Cortex of kidney (tissue), 1 donor: ENCODE measurements at places on chromosomes 5 and 9.

DNA sequence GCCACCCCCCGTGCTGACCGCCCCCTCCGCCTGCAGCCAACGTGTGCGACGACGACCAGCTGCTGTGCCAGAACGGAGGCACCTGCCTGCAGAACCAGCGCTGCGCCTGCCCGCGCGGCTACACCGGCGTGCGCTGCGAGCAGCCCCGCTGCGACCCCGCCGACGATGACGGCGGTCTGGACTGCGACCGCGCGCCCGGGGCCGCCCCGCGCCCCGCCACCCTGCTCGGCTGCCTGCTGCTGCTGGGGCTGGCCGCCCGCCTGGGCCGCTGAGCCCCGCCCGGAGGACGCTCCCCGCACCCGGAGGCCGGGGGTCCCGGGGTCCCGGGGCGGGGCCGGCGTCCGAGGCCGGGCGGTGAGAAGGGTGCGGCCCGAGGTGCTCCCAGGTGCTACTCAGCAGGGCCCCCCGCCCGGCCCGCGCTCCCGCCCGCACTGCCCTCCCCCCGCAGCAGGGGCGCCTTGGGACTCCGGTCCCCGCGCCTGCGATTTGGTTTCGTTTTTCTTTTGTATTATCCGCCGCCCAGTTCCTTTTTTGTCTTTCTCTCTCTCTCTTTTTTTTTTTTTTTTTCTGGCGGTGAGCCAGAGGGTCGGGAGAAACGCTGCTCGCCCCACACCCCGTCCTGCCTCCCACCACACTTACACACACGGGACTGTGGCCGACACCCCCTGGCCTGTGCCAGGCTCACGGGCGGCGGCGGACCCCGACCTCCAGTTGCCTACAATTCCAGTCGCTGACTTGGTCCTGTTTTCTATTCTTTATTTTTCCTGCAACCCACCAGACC, 80.2 kb downstream of the NTNG2 start:
- DNase-seq = no peak

DNA sequence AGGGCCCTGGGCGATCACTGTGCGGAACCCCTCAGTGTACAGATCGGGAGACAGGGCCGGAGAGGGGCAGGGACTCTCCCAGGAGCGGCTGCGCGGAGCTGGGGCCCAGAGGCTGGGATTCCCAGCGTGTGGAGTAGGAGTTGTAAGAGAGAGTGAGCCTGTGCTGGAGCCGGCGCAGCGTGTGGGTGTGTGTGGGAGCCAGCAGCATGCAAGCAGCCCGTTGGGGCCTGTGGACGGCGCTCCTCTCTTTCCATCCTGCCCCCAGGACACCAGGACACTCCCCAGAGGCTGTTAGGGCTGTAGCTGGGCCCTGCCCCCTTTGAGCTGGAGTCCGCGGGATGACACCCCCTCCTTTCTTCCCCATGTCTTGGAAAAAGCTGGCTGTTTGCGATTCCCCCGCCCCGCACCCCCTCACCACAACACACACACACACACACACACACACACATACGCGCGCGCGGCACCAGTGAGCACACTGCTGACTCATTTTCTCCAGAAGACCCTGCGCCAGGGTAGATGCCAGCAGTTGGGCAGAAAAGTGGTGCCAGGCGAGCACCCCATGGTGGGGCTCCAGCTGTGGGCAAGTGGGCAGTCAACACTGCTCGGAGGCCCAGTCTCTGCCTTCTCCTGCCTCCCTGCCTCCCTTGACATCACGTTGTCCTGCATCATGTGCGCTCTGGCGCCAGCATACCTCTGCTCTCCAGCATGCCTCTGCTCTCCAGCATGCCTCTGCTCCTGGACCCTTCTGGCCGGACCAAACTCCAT, 1.5 kb downstream of the COL27A1 start:
- DNase-seq = no peak

GRCh38 chr9:86246752-86247161, 12.7 kb downstream of the C9orf153 start:
- no peak for DNase-seq

DNA sequence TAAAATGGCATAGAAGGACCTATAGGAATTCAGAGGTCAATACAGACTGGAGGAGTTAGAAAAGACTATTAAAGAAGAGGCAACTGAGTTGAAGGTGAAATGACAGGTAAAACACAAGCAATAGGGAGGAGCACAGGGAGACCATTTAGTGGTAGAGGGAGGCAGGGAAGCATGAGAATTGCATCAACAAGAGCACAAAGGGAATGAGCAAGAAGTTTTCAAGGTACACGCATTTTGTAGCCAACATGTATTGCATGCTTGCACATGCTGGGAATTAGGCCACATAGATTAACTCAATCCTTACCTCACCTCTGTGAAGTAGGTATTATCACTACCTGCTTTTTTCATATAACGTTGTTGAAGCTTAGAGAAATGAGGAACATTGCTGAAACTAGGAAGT, 42.3 kb downstream of the PLPP1 start:
- no peak for DNase-seq

DNA sequence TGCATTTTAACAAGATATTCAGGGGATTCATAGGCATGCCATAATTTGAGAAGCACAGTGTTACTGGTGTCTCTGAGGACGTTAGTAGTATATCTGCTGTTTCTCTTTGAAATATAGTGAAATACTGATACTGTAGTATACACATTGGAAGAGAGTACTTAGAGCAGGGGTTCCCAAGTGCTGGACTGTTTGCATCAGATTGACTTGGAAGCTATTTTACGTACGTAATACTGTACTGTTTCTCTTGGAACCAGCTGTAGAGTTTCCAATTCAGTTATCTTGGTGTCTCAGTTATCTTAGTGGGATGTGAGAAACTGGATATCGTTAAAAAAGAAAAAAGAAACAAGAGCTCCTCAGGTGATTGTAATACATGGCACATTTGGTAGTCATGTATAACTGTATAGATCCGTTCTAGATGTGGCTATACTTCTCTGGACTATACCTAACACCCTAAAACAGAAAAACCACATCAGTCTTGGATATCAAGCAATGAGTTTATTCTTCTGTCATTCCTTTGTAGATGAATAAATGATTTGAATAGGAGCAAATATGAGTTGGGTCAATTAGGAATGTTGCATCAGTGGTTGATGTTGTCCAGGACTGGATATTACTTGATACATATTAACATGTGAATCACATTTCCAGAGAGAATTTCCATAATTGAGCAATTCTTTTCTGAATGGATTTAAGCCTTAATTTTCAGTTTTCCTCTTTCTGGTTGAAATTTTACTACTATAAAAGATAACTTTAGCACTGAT, 33.4 kb downstream of the PRRC1 start:
- no peak for DNase-seq

- no peak for DNase-seq
Measured at GRCh38 chr5:176550275-176550831, 1.2 kb downstream of the CDHR2 start.

GRCh38 chr5:141560151-141560550, 58.6 kb downstream of the DIAPH1 start:
- no peak for DNase-seq
